HT1080 (cell line): ENCODE measurements at places on chromosomes 2 and 18. TPM values are rescaled to one million over a fixed set of nuclear protein-coding genes. Genes with fewer than 3 reads are reported as not detected.
A peak's percentile ranks its signal among the peaks of the same experiment; 100 is the strongest.

DNA sequence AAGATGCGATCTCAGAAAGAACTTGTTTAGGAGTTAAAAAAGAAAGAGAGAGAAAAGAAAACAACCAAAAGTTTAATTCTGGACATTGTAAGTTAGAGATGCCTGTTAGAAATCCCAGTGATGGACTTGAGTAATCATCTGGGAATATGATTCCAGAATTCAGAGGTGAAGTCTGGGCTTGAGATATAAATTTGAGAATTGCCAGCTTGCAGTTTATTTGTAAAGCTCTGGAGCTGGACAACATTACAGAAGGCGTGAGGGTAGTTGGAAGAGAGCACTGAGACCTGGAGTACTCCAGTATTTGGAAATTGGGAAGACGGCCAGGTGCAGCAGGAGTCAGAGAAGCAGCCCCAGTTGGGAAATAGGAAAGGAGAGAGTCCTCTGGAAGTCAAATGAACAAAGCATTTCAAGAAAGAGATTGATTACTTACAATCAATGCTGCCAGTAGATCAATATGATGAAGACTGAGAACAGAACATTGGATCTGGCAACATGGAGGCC is 128.8 kb upstream of the ARHGAP28 start:
- no peak for DNase-seq

HOXD1 gene
- not detected in 2 replicates for total RNA-seq

DNA sequence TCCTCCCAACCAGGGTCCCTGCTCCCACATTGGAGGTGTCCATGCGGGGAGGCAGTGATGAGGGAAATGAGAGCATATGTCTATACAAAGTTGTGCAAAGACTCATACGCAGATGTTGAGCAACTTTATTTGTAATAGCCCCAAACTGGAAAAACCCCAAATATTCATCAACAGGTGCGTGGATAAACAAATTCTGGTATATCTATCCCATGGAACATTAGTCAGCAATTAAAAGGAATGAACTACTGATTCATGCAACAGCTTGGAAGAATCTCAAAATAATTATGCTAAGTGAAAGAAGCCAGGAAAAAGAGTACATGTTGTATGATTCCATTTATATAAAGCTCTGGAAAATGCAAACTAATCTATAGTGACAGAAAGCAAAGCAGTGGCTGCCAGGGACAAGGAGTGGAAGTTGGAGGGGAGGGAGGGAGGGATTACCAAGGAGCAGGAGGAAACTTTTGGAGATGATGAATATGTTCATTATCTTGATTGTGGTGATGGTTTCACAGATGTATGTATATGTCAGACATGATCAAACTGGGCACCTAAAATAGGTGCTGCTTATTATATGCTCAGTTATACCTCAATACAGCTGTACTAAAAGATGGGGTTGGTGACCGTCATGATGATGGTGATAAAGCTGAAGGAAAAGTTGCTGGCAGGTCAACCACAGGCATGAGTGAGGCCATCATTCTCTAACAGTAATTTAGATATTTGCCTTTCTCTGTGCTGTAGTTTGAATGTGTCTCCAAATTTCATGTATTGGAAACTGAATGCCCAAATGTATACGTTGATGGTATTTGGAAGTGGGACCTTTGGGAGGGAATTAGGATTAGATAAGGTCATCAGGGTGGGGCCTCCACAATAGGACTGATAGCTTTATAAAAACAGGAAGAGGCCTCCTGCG is 270.9 kb downstream of the CYP26B1 start:
- no peak for DNase-seq

GRCh38 chr2:37583867-37584266 is 87.6 kb downstream of the CDC42EP3 start:
- DNase-seq, result peak; percentile 80

DNA sequence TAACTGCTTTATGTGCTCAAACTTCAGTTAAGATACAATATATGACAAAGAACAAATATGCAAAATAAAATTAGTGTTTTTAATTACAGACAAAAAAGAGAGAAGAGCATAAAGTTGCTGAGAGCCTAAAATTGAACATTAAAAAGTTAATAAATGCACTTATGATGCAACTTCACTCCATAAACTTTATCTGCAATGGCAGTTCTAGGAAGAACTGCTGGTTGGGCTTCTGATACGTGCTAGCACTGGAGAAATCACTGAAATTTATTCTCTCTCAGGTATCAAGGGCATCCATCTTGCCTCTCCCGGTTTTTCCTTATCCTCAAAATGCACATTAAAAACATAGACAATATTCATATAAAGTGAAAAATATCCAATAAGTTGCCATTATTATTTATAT is 35.7 kb downstream of the MYO3B start:
- DNase-seq, result no peak

- no peak for DNase-seq
Observed at GRCh38 chr2:49973436-49973835, 819.1 kb upstream of the FSHR start.

METAP1D gene
- 9.5 and 10.7 TPM in 2 replicates for total RNA-seq

DNA sequence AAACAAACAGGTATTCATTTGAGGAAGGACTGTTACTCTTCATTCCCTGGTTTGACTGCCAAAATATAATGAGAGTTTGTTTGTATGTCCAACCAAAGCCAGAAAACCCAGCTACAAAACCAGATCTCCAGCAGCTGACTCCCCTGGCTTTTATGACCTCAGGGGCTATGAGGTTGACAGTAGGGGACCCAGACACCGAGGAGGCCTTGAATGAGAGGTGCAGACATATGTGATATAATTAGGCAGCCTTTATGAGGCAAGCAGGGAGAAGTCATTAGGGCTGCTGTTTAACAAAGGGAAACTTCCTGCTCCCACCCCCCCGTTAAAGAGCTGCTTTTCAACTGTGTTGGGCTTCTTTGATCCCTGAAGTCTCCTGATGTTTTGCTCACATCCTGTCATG is 236.7 kb downstream of the SLC4A3 start:
- DNase-seq, result no peak

- no peak for DNase-seq
Observed at GRCh38 chr2:94869131-94869530, 2.1 kb upstream of the TEKT4 start.

DNA sequence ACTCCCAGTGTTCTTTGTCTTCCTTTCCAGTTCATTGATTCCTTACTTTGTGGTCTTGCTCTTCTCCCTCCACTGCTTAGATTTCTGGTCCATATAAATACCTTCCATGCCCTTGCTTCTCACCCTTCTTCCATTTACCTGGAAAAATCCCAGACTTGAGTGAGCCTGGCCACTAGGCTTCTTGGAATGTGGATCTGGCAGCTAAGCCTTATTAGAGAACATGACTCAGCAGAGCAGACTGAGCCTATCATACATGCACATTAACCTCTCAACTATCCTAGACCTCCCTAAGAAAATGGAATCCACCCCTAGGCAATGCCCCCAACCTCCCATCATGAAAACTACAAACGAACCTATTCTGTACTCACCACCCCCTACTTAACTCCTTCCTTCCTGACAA is 127.7 kb downstream of the RHBDD1 start:
- DNase-seq, result peak; percentile 60

TUBB6 gene
- total RNA-seq, result 752 and 866 TPM in 2 replicates

DNA sequence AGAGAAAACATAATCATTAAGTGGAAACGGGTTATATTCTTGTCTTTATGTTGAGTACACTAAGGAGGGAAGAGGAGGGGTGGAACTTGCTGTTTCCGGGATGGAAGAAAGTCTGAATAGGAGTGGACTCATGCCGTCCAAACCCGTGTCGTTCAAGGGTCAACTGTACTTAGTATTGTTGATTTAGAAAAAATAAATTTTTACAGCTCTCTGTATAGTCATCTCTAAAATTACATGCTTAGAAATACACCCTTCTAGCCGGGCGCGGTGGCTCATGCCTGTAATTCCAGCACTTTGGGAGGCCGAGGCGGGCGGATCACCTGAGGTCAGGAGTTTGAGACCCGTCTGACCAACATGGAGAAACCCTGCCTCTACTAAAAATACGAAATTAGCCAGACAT is 29.4 kb downstream of the RIF1 start:
- DNase-seq, result no peak

- no peak for DNase-seq
Observed at GRCh38 chr18:23609390-23610023, 23.2 kb upstream of the NPC1 start.

GRCh38 chr2:110858135-110858725 is 125.9 kb downstream of the ACOXL start:
- DNase-seq, result no peak

LOXHD1 gene
- total RNA-seq, result not detected in 2 replicates

TNS1 gene
- total RNA-seq, result 9.6 and 10.5 TPM in 2 replicates

DNA sequence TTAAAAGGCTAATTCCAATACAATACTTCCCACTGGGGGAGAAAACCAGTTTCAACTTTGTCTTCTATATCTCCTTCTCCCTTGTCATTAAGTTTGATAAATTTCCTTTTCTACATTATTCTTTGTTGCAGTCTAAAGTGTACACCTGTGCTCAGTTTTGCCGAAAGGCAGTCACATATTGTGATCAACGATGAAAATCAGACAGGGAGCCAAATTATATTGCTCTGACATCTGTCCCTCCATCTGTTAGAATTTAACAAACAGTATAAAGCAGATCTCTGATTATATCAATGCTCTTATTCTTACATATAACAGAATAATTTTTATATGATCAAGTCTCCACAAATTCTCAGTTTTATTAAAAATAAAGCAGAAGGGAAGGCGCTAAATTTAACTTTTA is 496.7 kb downstream of the NRXN1 start:
- DNase-seq, result no peak

EFR3B gene
- total RNA-seq, result 3.9 and 5.6 TPM in 2 replicates

DNA sequence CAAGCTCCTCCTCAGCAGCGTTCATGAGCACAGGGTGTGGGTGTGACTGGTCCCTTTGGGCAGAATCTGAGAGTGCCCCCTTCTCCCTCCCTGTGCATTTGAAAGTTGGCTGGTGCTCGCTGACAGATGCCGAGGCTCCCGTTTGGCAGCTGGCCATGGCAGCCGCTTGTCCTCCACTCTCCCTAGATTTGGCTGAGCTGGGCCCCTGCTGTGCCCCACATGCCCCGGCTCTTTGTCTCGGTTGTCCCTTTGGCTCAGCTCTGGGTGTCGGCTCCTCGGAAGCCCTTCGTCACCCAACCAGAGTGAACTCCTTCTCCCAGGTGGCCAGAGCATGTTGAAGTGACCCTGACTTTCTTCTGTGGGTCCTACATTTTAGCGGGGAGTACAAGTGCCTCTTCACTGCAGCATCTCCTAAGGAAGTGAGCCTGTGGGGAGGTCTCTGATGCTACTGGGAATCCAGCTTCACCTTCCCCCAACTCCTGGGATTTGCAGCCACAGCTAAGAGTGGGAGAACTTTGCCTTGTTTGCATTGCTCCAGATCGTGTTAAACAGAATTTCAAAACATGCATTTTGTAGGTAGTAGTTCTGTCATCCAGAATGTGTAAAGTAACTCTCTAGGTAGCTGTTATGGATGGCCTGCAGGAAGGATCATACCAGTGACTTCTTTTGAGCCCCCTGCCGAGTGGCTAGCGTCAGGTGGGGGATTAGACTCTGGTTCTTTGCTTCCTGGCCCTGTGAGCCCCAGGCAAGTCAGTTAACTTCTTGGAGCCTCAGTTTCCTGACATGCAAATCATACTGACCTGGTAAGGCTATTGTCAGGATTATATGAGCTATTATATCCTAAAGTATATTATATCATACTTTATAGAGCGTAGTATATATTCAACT is 24.2 kb downstream of the HPCAL1 start:
- DNase-seq, result no peak
